GM04504 (cell line): ENCODE measurements at places on chromosomes 7 and 10.

DNA sequence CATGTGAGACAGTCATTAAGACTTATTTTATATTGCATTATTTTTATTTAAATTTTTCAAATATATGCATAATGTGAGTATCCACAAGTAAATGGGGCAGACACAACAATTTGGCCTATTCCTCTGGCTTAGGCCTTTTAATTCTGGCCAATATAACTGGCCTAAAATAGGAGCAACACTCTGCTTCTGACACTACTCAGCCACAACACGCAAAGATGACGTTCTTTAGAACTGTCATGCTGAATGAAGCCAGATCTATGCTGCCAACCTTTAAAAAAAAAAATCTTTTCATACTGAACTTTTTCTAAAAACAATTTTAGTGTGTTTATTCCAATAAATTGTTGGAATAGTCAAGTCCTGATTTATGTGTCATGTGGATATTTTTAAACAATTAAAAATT lies 355.0 kb upstream of the BMPER start:
- no peak for DNase-seq

- no peak for DNase-seq
Measured at GRCh38 chr10:10110844-10111490, 906.7 kb upstream of the CELF2 start.

DNA sequence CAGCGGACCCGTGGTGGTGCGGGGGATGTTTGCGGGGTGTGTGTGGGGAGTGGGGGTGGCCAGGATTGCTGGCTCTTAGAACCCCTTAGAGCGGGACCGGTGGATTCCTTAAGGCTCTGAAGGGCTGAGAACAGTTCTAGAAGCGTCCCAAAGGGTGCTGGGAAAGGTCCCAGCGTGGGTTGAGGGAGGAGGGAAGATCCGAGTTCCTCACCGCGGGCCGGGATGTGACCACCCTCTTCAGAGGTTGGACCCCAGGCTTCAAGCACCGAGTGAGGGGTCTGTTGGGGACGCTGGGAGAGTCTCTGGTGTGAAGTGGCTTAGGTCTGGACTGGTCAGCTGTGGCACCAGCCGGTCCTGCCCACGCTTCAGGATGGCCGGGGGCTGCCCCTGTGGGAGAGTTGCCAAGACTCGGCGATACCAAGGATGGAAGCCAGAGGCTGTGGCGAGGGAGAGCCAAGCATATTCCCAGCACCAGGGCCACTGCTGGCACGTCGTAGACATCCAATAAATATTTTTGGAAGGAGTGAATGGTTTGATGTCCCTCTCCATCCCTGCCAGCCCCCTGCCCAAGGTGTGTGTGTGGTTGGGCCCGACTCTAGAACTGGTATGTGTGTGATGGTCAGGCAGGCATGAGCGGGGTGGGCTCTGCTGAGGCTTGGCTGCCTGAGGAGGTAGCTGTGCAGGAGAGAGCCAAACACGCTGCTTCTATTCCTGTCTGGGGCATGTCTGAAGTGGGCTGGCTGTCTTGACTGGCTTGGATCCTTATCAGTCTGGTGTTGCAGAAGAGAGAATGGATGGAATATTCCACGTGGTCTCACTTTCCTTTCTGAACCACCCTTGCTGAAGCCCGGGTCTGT lies 19.2 kb downstream of the ZNF775 start:
- no peak for DNase-seq

DNA sequence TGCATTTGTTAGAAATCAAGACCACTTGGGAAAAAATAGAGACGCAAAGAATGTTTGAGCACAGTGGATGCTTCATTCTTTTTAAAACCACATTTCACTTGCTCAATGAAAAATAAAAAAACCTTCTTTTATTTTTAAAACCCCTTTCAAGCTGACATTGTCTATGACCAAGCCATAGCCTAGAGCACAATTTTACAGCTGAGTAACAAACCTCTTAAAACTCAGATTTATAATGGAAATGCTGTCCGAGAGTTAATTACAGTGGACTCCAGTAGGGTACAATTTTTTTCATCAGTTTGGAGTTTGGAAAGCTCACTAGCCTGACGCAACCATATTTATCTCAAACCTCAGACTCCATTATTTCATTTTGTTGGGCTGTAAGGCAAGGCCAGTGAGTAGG lies 116.3 kb downstream of the RNLS start:
- DNase-seq, result peak; percentile 41

- no peak for DNase-seq
Measured at GRCh38 chr7:27210441-27211083, 10.7 kb upstream of the HOXA13 start.

- no peak for DNase-seq
Measured at GRCh38 chr10:96205580-96205979, 65.8 kb downstream of the BLNK start.

GRCh38 chr7:50092579-50093491 lies at the start of gene ZPBP:
Gene ZPBP (minus strand): TSS chr7:50093246. CDS start chr7:50093194, 52 bp downstream.
- DNase-seq, result no peak

GRCh38 chr7:41425926-41426325 lies 277.0 kb downstream of the INHBA start:
- DNase-seq, result peak; percentile 40

- no peak for DNase-seq
Measured at GRCh38 chr10:107423903-107424302, 259.4 kb upstream of the SORCS1 start.

DNA sequence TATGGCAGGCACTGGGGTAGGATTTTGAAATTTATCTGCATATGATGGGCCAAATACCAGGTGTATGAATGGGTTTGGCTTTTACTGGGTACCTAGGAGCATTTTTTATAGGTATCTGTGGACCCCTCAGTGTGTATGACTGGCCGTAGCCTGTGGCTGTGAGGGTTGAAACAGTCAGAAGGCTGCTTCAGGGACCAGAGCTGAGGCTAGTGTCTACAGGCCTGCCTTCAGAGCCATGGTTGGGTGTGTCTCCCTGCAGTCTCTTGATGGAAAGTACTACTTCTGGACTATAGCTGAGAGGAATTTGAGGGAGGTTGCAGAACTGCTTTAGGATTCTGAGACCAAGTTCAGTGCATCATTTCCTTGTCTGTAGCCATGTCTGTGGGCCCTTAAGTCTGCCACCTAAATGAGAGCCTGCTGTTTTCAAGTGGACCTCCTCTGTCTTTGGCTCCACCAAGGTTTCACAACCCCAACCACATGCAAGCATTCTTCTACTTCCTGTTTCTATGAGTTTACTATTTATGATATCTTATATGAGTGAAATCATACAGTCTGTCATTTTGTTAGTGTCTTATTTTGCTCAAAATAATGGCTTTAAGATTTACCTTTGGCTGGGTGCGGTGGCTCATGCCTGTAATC lies 19.9 kb upstream of the ZNF138 start:
- no peak for DNase-seq

GRCh38 chr7:11707606-11708193 lies 124.3 kb downstream of the THSD7A start:
- no peak for DNase-seq

DNA sequence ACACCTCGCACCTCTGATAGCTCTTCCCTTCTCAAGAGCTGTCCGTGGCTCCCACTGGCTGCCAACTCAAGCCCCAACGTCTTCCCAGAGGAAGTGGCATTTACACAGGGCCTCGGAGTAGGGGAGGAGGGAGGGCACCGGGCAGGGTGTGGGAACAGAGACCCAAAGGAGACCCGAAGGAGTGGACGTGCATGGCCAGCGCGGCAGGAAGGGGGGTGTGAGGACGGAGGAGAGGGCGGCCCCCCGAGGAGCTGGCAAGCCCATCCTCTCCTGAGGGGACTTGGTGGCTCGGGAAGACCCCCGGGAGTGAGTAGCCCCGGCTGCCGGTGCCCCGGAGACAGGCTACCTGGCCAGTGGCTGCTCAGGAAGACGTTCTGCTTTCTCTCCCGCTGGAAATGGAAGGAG lies 85.9 kb downstream of the FOXL3 start:
- DNase-seq, result no peak

DNA sequence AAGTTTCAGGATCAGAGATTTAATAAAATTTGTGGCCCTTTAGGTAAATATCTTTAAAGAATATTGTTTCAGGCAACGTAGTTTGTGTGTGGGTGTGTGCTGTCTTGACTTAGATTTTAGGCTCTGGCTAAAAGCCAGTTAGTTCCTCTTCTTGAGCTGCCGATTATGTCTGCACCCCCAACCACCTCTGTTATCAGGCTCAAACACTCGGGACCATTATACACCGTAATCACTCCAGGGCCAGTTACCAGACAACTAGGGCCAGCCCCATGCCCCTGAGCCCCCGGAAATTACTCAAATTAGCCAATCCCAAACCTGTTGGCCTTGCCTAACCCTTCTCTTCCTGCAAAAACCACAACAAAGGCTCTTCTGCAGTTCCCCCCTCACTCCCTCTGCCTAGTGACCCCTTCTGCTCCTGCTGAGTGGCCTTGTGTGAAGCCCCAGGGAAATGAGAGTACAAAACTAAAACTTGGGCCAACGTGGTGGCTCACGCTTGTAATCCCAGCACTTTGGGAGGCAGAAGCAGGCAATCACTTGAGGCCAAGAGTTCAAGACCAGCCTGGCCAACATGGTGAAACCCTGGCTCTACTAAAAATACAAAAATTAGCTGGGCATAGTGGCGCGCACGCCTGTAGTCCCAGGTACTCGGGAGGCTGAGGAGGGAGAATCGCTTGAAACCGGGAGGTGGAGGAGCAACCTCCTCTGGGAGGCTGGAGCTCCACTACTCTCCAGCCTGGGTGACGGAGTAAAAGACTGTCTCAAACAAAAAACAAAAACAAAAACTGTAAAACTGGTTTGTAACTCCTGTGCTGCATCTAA lies 9.2 kb upstream of the HNRNPF start:
- no peak for DNase-seq

- no peak for DNase-seq
Measured at GRCh38 chr7:125255810-125256209, 326.2 kb upstream of the POT1 start.

- no peak for DNase-seq
Measured at GRCh38 chr7:80136261-80137055, 1.8 kb downstream of the GNAI1 start.

DNA sequence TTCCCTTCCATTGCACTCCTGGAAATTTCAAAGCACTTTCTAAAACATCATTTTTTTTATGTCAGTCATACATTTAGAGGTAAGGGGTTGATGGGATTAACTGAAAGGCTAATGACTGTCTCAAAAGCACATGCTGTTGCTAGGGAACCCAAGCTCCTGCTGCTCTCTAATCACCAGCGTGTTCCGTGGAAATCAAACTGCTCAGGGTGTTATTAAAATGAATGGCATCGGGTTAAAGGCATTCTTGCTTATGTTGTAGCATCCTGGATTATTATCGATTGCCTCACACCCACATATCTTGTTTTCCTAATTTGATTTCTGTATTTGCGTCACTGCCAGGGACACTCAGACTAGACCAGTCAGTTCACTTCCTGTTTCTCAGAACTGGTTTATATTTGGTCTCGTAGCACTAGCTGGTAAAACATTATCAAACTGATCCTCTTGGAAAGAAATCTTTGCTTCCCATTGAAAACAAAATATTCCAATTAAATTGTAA lies 216.5 kb upstream of the MKLN1 start:
- DNase-seq, result peak; percentile 74

DNA sequence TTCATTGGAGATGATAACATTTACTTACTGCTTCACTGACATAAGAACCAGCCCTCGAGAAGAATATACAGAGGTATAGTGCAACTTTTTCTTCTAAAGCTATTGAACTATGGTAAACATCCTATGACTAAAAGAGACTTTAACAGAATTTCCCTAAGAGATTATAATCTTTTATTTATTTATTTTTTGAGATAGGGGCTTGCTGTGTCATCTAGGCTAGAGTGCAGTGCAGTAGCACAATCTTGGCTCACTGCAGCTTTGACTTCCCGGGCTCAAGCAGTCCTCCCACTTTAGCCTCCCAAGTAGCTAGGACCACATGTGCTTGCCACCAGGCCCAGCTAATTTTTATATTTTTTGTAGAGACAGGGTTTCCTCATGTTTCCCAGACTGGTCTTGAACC lies 258.5 kb upstream of the FERD3L start:
- DNase-seq, result no peak

- DNase-seq, result no peak
Measured at GRCh38 chr10:4093438-4093837, 308.4 kb upstream of the KLF6 start.
